Type B pancreatic cell (in vitro differentiated cells): ENCODE measurements at places on chromosomes 4 and X.

DNA sequence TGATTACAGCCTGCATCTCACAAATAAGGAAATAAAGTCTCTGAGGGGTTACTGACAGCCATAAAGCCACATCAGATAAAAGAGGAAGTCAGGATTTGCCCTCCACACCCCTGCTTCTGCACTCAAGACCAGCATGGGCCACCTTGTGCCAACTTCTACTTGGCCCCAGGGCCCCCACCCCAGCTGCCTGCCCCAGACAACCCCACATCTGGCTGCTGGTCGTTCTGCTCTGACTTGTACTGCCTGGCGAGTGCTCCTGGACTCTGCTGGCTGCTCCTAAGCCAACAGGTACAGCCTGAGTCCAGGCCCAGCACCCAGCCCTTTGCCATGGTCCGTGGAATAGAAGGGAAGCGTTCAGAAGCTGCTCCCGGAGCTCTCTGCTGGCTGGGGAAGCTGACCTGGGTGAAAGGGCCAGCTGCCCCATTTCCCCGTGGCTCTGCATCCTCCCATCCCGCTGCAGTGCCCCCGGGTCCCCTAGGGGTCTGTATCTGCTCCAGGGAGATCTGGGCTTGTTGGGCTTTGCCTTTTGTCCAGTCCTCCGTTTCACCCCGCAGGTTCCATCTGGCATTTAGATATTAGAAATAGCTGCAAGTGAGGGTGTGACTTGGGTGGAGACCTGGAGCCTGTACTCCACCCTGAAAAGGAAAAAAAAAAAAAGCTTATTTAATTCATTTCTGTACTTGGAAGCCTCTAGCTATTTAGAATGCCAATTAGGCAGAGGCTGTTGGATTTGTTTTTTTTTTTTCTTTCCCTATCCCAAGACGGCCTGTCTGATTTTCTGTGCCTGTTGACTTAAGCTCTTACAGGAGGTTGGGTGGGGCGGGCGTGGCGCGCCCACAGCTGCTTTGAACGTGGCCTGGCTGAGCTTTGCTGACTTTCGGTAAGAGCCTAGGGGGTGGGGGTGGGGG, 194.7 kb downstream of the PTTG2 start:
- DNase-seq = no peak

- DNase-seq = no peak
Measured at GRCh38 chr4:23161787-23162186, 469.1 kb downstream of the GBA3 start.

- no peak for DNase-seq
Measured at GRCh38 chrX:24790166-24790565, 96.4 kb downstream of the POLA1 start.

- DNase-seq = no peak
Measured at GRCh38 chr4:15158406-15159091, 156.3 kb downstream of the CPEB2 start.
